ENCODE measurements at places on chromosomes 11 and 22. TPM values are rescaled to one million over a fixed set of nuclear protein-coding genes. Genes with fewer than 3 reads are reported as not detected.

- DNase-seq: no peak
Measured at GRCh38 chr11:1471736-1472135, 14.8 kb downstream of the MOB2 start.

The SLCO2B1 gene
- total RNA-seq: 31.1 TPM

The C22orf42 gene
- not detected for total RNA-seq

- DNase-seq: no peak
Measured at GRCh38 chr11:11996321-11997048, 11.9 kb downstream of the DKK3 start.

- no peak for DNase-seq
Measured at GRCh38 chr11:7586376-7586775, 72.6 kb downstream of the PPFIBP2 start.

DNA sequence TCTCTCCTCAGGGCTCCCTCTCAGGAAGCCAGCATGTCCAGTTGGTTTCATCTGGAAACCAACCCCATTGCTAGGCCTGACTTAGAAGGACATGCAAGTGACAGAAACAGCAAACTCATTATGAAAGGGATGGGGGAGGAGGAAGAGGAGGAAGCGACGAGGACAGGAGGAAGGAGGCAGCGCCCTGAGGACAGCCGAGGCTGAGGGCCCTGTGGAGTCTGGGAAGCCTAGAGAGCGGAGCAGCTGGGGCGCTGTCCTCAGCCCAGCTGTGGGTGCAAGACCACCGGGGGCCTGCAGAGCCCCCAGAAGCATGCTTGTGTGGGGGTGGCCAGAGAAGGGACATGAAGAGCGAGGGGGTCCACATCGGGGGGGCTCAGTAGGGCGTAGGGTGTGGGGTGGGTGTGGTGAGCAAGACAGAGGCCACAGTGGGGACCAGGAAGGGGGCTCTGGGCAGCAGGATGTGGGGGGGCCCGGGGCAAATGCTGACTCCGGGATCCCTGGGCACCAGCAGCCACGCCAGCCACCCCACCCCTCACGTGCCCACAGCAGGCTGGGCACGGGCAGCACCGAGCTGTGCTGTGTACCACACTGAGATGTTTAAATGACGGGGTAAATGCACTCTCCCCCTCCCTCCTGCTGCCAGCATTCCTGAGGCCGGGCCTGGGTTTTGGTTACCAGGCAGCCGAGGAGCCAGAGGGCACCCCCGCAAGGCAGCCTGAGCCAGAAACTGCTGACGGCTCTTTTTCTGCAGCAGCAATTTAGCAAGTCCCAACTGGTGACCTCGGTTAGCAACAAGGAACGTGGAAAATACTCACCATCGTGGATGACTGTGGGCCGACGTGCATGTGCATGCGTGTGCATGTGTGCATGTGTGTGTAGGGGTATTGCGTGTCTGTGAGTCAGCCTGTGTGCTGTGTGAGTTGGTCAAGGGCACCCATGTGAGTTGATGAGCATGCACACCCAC lies 82.7 kb upstream of the LINC01488 start:
- no peak for DNase-seq

GRCh38 chr11:35750981-35751663 lies 88.5 kb downstream of the TRIM44 start:
- no peak for DNase-seq

The HPS4 gene
- 17.1 TPM for total RNA-seq

The SMPD1 gene
- total RNA-seq: 31.6 TPM

The HIKESHI gene
- 37.1 TPM for total RNA-seq

DNA sequence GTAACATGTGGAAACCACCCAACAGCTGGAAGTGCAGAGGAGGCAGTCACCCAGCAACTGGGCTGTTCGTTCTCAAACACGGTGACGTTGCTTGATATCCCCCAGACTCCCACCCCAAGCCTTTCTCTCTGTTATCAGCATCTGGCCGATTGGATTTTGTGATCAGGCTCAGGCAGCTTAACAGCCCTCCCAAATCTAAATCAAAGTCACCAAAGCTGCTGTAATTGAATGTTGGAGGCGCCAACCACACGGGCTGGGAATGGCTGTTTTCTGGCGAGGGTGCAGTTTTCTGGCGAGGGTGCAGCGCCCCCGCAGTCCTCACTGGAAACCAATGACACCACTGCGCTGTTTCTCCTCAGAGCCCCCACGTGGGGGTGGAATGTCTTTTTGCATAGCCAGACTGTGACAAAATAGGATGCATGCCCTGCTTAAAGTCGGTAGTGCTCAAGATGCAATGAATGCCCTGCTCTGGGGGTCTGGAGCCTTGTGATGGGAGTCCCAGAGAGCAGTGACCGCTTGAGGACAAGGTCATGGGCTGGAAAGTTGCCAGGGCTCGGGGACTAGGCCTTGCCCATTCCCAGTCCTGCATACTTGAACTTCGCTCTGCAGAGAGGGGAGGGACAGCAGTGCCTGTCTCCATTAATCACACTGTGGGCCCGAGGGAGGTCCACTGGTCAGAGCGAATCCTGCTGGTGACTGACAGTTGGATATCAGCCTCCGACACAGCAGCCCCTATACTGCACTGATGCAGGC lies 105.3 kb downstream of the MORC2 start:
- peak; percentile 87 for DNase-seq

The MIOX gene
- total RNA-seq: not detected

DNA sequence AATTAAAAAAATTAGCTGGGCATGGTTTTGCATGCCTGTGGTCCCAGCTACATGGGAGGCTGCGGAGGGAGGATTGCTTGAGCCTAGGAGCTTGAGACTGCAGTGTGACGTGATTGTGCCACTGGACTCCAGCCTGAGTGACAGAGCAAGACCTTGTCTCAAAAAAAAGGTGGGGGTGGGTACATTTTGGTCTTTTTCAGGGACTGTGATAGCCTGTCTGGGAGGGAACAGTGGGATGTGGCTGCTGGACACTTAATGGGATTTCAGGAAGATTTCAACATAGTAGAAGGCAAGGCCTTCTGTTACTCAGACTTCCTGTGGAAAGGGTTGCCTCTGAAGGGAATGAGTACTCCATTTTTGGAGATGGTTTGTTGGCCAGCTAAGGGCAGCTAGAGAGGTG lies 40.6 kb downstream of the RELT start:
- DNase-seq: no peak

GRCh38 chr11:20963596-20963995 lies 294.2 kb downstream of the NELL1 start:
- DNase-seq: no peak

- DNase-seq: no peak
Measured at GRCh38 chr22:49446759-49447710, 380.6 kb downstream of the BRD1 start.

The CD3E gene
- 1.2 TPM for total RNA-seq

DNA sequence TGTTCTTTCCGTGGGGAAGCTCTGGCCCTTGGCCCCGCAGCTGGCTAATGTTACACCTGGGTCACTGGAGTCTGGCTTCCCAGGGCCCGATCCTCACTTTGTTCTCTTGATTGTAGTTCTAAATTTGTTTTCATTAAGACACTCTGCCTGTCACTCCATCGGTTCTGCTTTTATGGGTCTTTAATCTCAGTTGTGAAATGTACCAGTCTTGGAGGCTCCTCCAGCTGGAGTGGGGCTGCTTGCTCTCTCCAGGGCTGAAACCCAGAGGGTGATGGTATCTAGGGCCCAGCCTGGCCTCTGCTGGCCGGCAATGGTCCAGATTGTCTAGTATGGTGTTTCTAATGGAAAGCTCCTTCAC lies 352.9 kb downstream of the TENM4 start:
- no peak for DNase-seq

The PGA3 gene
- not detected for total RNA-seq

GRCh38 chr11:116179401-116179800 lies 593.4 kb downstream of the BUD13 start:
- DNase-seq: no peak

DNA sequence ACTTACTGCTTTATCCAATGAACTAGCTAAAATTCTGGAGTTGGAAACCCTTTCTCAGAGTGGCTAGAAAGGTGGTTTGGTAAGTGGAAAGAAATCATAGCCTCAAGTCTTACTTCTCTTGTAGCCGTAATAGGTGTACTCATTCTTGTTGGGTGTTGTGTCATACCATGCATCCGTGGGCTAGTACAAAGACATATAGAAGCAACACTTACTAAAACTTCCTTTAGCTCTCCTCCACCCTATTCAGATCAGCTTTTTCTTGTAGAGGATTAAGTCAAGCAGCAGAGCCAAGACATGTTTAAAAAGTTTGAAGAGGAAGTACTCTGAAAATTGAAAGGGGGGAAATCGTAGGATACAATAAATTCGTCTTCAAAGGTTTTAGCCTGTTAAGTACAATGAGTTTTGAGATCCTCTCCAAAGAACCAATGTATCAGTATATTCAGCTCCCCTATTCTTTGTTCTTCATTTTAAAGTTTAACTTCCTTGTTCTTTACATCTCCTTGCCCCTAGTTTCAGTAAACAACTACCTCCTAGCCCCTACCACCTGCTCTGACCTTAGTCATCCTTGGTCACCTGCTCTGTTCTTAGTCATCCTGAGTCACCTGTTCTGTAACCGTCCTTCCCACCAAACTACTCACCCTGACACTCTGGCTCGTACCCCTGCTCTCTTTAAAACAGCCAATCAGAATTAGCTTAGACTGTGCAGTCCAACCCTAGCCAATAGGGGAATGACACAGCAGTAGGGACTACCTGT lies 62.1 kb upstream of the DEUP1 start:
- no peak for DNase-seq

DNA sequence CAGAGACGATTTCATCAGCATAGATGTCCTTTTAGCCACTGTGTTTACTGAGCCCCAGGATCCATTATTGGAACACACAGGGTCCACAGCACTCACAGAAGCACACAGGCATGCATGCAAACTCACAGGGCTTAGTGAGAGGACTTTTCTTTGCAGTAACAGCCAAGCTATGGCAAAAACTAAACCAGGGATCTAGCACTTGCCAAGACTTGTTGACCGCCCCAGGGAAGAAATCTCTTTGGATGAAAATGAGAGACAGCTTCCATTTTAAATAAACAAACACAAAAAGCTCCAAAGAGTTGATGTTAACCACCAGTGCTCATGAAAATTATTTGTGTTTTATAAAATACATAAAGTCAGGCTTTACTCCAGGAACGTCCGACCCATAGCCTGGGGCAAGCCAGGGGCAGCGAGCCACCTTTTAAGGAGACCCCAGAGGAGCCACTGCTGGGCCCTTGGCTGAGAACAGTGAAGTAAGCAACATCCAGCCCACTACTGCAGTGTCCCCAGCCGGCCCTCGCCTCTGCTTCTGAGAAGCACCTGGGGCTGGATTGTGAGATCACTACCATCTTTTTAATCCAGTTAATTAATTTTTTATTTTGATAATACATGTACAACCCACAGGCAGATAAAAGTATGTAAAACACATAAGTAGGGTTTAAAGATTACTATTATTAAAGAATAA lies 22.0 kb upstream of the TFIP11 start:
- DNase-seq: no peak

- no peak for DNase-seq
Measured at GRCh38 chr11:7004482-7004881, 15.7 kb downstream of the ZNF214 start.

The PRG3 gene
- not detected for total RNA-seq

DNA sequence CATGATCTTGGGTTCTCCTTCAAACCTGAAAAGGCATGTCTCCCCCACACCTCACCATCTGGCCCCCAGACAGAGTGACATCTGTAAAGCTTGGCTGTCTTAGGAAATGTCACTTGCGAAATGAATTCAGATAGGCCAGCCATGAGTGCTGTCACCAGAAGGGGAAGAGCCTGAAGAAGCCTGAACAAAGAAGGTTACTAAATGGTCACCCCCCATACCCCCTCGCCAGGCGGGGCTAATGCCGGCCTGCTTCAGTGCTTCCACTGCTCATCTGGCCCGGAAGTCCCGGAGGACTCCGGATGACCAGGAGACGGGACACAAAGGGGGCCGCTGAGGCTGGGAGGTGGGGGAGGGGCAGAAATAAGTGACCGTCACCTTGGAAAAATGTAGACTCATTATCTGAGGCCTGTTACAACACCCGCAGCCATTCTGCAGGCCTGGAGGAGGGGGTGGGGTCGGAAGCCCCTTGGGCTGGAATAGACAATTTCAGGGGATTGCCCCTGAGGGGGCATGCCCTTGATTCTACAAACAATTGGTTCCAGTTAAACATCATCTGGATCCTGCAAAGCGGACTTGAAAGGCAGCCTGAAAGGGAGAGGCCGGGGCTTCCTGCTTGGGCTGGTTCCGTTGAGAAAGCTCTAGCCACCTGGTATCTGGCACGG lies 43.2 kb downstream of the NAT10 start:
- no peak for DNase-seq

The DBX1 gene
- not detected for total RNA-seq

The FERMT3 gene
- total RNA-seq: 16.5 TPM

DNA sequence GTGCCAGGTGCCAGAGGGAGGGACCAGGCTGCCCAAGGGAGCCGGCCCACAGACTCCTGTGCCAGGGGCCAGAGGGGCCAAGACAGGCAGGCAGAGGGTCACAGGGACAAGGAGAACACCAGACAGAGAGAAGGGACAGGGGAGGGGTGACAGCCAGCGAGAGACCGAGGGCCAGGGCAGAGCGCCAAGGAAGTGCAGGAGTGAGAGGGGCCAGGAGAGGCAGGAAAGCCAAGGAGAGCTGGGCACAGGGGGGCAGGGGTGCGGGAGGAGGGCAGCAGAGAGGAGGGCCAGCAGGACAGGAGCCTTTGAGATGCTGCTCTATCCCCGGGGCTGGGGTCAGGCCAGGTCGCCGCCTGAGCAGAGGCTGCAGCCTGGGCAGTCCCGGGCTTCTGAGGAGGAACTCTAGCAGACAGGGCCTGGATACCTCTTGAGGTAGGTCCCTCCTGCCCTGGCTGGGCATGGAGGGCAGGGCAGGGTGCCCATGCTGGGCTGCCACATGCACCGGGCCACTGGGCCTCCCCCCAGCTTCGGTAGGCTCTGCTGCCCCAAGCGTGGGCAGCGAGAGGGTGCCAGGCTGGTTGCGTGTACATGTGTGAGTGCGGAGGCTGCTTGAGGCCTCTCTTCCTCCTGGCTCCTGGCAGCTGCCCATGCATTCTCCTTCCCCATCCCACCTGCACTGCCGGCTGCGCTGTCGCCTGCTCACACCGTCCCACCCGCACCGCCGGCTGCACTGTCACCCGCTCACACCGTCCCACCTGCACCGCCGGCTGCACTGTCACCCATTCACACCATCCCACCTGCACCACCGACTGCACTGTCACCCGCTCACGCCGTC lies 12.2 kb downstream of the LSP1 start:
- no peak for DNase-seq

The OR51B5 gene
- total RNA-seq: not detected

DNA sequence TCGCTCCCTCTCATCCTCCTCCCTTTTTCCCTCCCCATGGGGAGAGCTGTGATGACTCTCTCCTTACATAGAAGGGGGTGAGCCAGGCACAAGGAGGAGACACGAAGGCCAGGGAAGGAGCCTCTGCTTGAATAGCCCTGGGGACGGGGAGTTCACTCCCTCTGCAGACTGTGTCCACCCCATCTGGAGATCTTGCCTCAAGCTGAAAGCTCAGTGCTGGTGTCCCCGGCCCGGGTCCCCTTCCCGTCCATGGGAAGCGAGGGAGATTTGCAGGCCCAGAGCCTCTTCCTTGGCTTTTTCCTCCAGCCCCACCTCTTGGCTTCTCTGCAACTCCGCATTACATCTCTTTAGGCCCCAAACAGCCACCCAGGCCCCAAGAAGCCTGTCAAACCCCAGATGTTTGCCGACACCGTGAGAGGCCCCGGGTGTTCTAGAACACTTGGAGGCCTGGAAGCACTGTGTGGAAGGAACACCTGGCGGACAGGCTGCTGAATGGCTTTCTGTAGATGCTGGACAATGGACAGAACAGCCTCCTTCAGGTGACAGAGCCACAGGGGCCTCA lies 32.3 kb downstream of the LINC01488 start:
- DNase-seq: no peak

Data from esophagus muscularis mucosa (tissue), 4 donors.